ENCODE measurements at places on chromosomes 7 and 10. TPM values are rescaled to one million over a fixed set of nuclear protein-coding genes. Genes with fewer than 3 reads are reported as not detected.

The TAS2R5 gene
- 0.27 TPM for total RNA-seq

GRCh38 chr7:36278620-36279172, 111.0 kb upstream of the ANLN start:
- no peak for ATAC-seq

DNA sequence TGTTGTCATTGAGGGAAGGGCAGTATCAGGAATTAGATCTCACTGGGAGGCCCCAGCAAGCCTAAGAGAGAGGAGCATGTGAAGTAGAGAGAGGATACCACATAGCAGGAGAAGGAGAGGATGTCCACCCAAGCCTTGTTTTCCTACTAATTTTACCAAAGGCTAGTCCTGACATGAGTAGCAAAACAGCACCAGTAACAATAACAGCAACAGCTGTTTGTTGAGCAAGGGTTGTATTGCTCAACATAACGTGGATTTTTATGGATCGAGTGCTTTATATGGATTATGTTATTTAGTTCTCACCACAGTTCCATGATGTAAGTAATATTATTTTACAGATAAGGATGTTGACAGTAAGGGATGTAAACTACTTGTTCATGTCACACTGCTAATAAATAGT, 135.2 kb upstream of the DLX6 start:
- no peak for ATAC-seq

GRCh38 chr10:116688241-116688711, 54.1 kb downstream of the HSPA12A start:
- ATAC-seq: peak; percentile 54

DNA sequence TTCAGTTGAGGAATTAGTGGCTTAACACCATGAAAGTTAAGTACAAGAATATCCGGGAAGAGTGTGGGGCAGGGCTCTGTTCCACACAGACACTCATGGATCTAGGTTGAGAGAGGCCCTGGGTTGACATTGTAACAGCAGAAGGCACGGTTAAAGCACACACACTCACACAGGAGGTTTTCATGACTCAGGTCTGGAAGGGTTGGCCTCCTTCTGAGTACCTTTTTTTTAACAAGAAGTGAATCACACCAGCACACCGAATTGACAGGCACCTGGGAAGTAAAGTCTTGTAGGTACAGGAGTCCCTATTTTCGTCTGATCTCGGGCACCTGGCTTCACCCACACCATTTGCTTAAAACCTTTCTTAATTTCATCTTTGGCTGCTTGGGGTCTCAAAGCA, 509.4 kb upstream of the ADARB2 start:
- ATAC-seq: no peak

GRCh38 chr7:158362001-158362400, 225.6 kb downstream of the PTPRN2 start:
- no peak for ATAC-seq

The IFIT1B gene
- not detected for total RNA-seq

The GDF2 gene
- total RNA-seq: not detected

DNA sequence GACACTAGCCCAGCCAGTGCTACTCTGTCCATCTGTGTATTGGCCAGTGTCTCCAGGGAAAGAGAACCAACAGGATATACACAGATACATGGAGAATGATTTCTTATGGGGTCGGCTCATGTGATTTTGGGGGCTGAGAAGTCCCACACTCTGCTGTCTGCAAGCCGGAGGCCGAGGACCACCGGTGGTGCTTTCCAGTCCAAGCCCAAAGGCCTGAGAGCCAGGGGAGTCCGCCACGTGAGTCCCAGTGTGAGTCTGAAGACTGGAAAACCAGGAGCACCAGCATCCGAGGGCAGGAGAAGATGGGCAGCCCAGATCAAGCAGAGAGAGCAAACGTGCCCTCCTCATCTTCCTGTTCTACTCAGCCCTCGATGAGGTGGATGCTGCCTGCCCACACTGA, 71.5 kb downstream of the C10orf143 start:
- ATAC-seq: no peak

The UCN3 gene
- not detected for total RNA-seq

DNA sequence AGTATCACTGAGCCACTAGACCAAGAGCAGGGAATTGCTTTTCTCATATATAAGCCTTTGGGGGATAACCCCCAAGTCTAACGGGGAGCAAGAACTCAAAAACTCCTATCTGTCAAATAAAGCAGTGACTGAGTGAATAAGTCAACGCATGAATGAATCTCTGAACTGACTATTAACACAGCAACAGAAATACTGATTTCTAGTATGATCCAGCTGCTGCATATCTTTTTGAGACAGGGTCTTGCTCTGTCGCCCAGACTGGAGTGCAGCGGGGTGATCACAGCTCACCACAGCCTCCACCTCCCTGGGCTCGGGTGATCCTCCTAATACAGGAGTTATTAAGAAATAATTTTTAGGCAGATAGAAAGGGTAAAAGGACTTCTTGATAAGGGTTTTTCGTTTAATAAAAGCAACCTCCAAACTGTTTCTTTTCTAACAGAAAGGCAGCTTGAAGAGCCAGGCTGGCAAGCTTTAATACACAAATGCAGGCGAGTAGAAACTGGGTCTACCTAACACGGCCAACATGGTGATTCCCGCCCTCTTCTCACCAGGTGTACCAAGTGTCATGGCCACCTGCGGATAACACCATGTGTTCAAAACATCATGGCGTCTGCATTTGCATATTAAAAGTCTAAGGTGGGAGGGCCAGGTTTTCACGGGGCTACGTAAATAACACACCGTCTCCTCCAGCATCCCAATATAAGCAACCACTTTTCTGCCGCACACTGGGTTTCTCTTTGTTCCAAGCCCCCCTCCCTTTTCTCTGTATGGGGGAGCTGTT, 631.9 kb downstream of the PARD3 start:
- no peak for ATAC-seq

GRCh38 chr7:28672397-28672797, 260.1 kb downstream of the CREB5 start:
- ATAC-seq: no peak

GRCh38 chr10:22491931-22492615, 146.8 kb downstream of the SPAG6 start:
- ATAC-seq: no peak
